ENCODE measurements at places on chromosomes 5 and 9.

DNA sequence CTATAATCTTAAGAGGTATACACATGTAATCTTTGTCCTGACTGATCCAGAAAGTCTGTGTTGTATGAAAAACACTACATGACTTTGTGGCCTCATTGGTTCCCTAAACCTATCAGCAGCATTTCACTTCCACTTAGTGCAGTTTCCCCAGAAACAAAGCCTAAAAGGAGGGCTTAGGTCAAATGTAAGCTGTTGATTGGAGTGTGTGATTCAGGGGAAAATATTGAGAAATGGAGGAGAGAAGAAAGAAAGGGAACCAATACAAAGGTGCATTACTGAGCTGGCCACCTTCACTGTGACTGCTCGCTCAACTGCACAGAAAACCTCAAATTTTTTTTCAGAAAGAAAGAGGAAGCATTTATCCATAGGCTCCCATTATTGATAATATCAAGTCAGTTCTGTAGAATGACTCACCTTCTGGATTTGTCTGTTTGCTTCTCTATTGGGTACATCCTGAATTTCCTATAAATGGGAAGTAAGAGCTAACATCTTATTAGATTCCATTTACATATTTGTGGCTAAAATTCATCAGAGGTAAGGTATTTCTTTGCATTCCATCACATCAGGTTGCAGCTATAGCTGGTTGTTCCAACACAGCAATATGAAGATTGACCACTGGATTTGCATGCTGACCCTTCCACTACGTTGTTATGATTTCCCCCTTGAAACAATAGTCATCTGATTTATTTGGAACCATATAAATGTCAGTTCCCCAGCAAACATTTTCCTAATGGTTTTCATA, 10.3 kb upstream of the FST start:
- DNase-seq: no peak

GRCh38 chr5:168776070-168776469, 196.9 kb upstream of the PANK3 start:
- no peak for DNase-seq

GRCh38 chr5:24850926-24851486, 206.2 kb upstream of the CDH10 start:
- DNase-seq: no peak

DNA sequence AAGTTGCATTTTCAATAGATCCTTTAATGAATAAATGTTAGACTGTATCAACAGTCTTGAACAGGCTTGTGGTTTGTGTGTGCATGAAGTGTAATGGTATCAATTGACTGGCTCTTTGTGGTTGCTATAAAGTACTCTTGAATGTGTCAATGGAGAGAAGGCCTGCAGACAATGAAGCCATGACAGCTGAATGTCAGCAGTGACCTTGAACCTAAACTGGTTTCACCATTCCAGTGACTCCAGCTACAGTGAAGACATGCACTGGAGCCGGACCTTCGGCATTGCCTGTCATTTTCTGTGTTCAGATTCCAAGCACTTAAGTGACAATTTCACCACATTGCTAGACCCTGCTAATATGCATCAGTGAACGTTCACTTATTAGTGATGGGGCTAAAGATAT, 276.0 kb upstream of the TMEM161B start:
- no peak for DNase-seq

GRCh38 chr9:85431339-85432102, 310.2 kb downstream of the AGTPBP1 start:
- no peak for DNase-seq

DNA sequence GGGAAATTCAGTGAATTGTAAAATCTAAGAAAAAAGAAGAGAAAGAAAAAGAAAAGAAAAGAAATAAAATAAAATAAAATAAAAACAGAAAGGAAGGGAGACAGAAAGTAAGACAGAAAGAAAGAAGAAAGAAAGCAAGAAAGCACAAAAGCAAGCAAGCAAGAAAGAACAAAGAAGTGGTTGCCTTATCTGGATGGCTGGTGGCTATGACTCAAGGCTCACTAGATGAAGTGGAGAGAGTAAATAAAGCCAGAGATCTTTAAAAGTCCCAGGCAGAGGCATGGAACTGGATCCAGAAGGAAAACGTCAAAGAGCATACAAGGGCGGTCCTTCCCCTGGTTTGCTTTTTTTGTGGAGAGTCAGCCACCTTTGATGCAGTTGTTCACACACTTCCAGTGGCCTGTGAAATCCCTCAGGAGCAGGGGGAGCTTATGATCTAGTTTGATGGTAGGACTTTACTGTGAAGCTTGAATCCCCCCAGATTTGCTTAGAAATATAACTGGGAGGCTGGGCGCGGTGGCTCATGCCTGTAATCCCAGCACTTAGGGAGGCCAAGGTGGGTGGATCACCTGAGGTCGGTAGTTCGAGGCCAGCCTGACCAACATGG, 176.7 kb upstream of the HMHB1 start:
- no peak for DNase-seq

DNA sequence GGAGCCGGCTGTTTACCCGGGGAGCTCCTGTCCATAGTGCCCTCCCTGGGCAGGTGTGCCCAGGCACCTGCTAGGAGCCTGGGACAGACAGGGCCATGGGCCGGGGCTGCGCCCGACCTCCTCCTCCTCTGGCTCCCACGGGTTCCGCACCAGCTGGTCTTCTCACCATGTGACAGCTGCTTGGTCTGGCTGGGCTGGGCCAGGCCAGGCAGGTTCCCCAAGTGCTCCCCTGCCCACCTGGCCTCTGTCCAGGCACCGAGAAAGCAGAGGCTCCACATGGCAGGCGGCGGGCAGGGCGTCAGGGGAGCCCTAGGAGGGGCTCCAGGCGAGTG, 60.0 kb downstream of the OLFM1 start:
- DNase-seq: no peak

- no peak for DNase-seq
These were observed 13.1 kb upstream of the ATP6V1G1 start for GRCh38 chr9:114574438-114574837.

DNA sequence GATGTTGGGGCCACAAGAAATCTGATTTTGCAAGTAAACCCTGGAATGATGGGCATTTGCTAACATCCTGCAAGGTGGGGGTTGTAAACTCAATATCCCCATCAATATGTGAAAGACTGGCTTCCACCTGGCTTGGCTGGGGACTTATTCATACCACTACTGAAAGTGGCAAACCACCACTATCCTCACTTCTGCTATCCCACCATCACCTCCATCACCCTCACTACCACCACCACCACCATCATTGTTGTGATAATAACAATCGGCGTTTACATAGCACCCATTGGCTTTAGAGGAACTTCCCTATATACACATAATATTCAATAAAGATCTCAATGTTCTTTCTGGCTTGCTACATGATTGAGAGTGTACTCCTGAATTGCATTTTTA, 224.7 kb upstream of the DAP start:
- DNase-seq: no peak

DNA sequence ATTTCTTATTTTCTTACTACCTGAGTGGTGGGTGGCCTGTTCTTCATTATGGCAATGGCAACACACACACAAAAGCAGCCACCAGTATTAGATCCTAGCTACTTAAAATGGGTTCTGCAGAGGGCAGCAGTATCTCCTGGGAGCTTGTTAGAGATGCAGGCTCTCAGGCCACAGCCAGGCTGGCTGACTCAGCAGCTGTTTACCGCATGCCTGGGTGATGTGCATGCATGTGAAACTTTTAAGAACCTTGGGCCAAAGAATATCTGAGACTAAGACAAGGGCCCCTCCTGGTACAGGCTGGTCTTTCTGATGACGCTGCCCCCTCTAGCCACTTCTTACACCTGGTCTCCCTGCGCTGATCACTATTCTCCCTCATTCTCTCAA, 399.0 kb downstream of the MED10 start:
- no peak for DNase-seq

DNA sequence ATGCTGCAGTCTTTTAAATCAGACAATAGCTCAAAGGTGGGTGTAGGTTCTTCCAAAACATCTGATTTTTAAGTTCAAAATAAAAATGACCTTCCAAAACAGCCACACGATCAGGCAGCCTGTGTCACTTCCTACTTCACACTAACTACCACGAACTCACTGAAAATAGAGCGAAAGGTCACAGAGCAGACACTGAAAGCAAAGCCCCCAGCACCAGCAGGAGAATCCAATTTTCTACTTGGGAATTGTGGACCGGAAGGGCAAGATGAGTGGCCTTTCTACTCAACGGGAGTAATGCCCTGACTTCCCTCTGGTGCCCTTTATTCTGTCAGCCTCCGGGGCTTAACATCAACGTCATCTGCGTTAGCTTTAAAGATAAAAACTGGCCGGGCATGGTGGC, 107.8 kb upstream of the FAM120A start:
- DNase-seq: no peak

DNA sequence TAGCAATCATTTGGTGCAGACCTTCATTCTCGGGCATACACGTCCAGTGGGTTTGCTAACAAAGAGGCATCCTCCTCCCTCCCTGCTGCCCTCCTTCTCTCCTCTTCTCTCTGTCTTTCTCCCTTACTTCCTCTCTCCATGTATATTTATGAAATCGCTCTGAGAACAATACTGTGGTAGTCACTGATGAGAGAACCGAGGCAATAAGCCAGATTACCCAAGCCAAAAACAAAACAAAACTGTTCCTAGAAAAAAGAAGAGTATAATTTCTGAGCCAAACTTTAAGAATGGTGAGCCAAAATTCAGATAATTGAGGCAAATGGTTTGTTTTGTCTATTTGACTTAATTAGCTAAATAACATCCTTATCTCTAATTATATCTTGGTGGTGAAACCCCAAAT, 15.8 kb upstream of the HMHB1 start:
- no peak for DNase-seq

GRCh38 chr9:3099646-3100045, 255.8 kb upstream of the PUM3 start:
- DNase-seq: no peak

DNA sequence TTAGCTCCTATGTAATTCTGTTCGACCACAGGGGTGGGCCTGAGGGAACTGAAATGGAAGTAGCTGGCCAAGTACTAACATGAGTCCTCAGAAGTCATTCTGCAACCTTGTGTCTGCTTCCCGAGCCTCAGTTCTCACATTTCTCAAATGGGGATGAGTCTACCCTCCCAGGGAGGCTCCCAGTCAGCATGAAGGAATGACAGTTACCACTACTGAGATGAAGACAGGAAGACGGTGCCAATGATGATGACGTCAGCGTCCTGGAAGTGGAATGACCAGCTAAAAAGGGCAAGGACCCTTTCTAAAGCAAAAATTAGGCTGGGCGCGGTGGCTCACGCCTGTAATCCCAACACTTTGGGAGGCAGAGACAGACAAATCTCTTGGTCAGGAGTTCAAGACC, 6.8 kb downstream of the PIP5KL1 start:
- DNase-seq: no peak

- no peak for DNase-seq
These were observed 34.3 kb downstream of the NIPAL4 start for GRCh38 chr5:157494178-157494832.

- DNase-seq: no peak
These were observed 218.6 kb downstream of the PJA2 start for GRCh38 chr5:109191153-109191558.

- DNase-seq: no peak
These were observed 226.3 kb downstream of the ENC1 start for GRCh38 chr5:74414228-74414627.

DNA sequence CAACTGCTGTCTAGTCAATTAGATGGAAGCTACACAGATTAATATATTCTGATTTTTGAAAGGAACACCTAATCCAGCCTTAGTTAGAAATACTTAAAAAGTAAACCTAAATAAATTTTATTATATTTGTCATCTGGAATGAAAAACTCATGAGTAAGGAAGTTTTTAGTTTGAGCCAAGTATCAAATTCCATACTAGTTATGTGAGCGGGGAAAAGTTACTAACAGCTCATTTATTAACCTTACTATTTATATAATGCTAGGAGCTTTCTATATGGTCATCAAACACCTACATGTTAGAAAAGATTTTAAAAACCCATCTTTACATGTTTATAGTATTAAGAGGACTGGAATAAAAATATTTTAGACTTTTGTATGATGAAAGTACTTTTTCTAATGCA, 41.6 kb upstream of the POU5F2 start:
- no peak for DNase-seq

GRCh38 chr9:11269036-11269435, 656.2 kb upstream of the PTPRD start:
- no peak for DNase-seq

- no peak for DNase-seq
These were observed 67.4 kb downstream of the SLC46A2 start for GRCh38 chr9:112823257-112823656.

GRCh38 chr5:38871790-38872551, 26.2 kb downstream of the OSMR start:
- DNase-seq: no peak

- DNase-seq: no peak
These were observed 49.6 kb upstream of the ADRB2 start for GRCh38 chr5:148776780-148777179.

GRCh38 chr5:133432956-133433532, 179.3 kb downstream of the FSTL4 start:
- no peak for DNase-seq

DNA sequence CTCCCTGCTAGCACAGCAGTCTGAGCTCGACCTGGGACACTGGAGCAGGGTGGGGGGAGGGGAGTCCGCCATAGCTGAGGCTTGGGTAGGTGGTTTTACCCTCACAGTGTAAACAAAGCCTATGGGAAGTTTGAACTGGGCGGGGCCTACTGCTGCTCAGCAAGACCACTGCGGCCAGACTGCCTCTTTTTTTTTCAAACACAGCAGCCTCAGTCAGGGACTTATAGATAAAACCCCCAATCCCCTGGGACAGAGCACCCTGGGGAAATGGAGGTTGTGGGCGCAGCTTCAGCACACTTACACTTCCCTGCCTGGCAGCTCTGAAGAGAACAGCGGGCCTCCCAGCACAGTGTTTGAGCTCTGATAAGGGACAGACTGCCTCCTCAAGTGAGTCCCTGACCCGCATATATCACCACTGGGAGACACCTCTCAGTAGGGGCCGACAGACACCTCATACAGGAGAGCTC, 151.1 kb upstream of the APC start:
- DNase-seq: no peak

GRCh38 chr5:68446487-68446894, 230.9 kb downstream of the PIK3R1 start:
- DNase-seq: no peak

- DNase-seq: no peak
These were observed 202.4 kb upstream of the TBC1D2 start for GRCh38 chr9:98457726-98458370.

GRCh38 chr5:175658299-175659145, 651 bp downstream of the HRH2 start:
- DNase-seq: no peak

Measured in stimulated activated CD4-positive, alpha-beta T cell treated with anti-CD3 and anti-CD28 coated beads, TNF-alpha, amount 100 ng/mL, for 4 hours (primary cell).